Stimulated activated CD8-positive, alpha-beta memory T cell treated with anti-CD3 and anti-CD28 coated beads, Interleukin-7, amount 100 ng/mL, for 1 hour (primary cell): ENCODE measurements at places on chromosomes 7 and 10.

DNA sequence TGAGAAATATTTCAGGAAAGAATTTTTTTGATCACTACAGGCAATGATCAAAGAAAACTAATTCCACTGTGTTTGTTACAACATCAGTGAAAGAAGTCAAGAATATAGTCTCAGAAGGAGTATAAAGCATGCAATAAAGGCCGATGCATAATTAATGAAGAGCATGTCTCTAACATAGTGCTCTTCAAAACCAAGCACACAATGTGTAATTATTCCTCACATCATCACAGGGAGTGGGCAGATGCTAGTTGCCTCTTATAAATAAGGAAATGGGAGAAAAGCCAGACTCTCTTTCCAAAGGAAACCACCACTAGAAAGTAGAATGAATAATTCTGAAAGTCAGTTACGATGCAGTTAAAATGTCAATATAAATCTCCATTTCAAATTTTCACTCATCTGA, 220.1 kb downstream of the TEX36 start:
- no peak for DNase-seq

- DNase-seq = no peak
These were observed 49.9 kb upstream of the PPP1R3A start for GRCh38 chr7:113968713-113969112.

GRCh38 chr10:7944215-7944480, 110.3 kb upstream of the GATA3 start:
- no peak for DNase-seq

GRCh38 chr7:22137026-22137425, 191.3 kb upstream of the CDCA7L start:
- DNase-seq = no peak

- no peak for DNase-seq
These were observed 571 bp downstream of the KDM7A start for GRCh38 chr7:140176122-140176701.

DNA sequence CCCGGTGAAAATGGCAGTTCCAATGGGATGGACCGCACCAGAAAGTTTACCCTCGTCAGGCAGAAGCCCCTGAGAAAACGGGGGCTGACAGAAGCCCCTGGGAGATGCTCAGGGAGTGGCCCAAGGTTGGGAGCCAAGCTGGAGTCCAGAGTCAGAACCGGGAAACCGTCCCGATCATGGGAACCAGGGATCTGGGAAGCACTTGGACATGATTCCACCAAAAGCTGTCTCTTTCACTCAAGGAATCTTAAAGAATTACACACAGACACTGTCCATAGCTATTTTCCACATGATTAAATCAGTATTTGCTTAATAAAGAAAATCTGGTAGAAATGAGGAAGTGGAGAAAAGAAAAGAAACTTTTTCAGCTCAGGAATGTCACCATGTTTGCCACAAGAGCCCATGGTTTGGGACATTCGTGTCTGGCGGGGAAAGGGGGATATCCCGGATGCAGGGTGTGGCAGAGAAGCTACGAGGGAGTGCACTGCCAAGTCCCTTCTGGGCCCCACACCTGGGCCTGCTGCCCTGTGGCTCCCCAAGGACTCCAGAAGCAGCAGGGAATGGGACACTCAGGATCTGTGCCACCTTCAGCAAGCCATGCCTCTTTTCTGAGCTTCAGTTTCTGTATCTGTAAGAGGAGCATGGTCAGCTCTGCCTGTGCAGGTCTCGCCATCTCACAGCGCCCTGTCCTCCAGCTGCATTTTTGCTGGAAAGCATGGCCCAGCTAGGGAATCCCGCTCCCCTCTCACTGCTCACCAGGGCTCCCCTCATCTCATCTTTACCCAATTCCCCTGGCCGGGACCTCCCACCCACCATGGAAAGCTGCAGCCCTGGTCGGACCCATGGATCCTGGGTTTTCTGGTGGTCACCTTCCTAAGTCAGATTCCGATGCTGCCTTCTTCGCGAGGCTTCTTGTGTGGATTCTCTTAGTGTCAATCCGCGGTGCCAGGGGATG, 225.1 kb upstream of the GRB10 start:
- DNase-seq = no peak
